HuH-7 (cell line): ENCODE measurements at places on chromosomes 16 and 17.
A peak's percentile ranks its signal among the peaks of the same experiment; 100 is the strongest.

- DNase-seq = no peak
These were observed 6.0 kb downstream of the GGNBP2 start for GRCh38 chr17:36550491-36551417.

DNA sequence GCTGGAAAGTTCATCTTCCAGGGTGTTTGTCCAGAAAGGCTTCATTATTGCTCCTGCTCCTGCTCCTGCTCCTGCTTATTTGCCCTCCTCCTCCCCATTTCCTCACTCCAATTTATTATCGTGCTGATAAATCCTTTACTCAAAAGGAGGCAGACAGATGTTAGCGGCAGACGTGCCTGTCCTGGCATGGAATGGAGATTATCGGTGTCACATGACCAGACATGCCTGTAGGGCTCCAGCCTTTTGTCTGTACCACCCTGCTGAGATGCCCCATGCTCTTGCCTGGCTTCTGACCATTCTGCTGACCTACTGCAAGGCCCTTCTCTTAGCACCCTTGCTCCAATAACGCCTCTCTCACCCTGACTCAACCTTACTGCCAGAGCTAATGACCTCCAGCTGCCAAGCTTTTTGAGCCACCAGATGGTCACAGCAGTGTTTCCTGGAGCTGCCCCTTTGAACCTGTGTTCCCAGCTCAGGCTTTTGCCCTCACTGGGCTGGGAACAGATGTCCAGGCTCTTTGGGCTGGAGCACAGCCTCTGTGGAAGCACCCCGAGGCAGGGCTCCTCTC, 12.8 kb downstream of the DNAH9 start:
- DNase-seq = no peak

DNA sequence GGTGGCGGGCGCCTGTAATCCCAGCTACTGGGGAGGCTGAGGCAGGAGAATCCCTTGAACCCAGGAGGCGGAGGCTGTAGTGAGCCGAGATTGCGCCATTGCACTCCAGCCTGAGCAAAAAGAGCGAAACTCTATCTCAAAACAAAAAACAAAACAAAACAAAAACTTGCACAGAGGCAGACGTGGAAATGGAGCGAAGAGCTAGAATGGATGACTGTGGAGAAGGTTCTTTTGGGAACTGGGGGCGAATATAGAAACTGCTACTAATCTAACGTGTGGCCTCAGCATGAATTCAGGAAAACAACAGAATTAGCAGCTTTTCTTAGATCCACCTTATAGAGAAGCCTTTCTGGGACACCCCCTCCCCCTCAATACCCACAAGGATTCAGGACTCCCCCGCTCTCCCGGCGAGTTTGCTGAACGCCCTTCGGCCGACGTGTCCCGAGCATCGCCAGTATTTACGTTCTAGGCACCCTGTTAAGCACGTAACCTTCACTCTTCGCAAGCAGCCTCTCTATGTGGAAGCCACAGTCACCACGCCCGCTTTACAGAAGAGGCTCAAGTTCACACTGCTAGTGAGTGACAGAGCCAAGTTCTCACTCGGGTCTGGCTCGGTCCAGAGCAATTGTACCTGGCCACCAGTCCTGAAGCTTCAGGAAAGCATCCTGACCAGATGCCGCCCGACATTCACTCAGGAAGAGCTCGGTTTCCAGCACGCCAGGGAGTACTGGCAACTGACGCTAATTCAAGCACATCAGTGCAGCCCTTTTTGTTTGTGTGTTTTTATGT, 13.3 kb upstream of the ABR start:
- DNase-seq = no peak

GRCh38 chr16:87037012-87037411, 280.2 kb downstream of the C16orf95 start:
- no peak for DNase-seq

DNA sequence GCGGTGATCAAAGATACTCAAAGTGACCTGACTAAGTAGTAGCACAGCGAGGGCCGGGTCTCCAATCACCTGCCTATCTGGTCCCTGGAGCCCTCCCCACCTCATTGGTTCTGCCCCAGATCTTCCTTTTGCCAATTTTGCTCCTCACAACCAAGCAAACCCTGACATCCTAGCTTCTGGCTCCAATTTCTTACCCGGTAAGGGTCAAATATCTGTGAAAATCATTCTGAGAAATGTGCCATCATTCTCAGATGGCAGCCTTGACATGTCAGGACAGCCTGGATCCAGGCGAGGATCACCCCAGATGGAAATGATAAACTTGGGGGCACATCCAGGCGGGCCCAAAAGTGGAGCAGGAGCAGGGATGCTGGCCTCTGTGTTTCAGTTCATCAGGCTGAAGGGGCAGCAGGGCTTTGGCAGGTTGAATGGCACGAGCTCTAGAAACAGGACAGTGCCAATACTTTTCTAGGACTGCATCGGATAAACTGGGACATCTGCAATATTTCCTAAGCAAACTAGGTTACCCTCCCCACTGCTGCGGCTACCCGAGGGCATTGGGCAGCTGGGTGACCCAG, 83.9 kb downstream of the SHISA6 start:
- DNase-seq = no peak

- DNase-seq = no peak
These were observed 1.6 kb downstream of the TMC8 start for GRCh38 chr17:78132084-78132676.

GRCh38 chr17:43368740-43369506, 29.9 kb upstream of the ARL4D start:
- peak; percentile 80 for DNase-seq

DNA sequence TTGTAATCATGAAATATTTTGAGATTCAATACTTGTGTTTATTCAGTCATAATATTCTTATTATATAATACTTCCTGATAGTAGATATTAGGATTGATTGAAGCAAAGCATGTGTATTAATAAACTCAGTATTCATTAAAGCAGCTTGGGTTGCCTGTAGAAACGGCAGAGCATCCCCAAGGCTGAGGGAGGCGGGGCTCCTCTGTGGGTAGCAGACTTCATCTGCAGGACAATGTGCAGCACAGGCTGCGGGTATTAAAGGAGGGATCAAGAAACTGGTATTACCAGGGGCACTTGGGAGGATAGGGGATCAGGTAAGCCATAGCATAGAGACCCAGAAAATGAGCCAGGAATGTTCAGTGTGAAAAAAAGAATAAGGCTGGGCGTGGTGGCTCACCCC, 213.6 kb downstream of the PRKCA start:
- no peak for DNase-seq

GRCh38 chr17:2453325-2453724, 52.5 kb upstream of the MNT start:
- no peak for DNase-seq

GRCh38 chr16:28258567-28258966, 33.8 kb upstream of the SBK1 start:
- DNase-seq = no peak

GRCh38 chr17:34420254-34420766, 57.3 kb upstream of the CCL1 start:
- DNase-seq = peak; percentile 67

DNA sequence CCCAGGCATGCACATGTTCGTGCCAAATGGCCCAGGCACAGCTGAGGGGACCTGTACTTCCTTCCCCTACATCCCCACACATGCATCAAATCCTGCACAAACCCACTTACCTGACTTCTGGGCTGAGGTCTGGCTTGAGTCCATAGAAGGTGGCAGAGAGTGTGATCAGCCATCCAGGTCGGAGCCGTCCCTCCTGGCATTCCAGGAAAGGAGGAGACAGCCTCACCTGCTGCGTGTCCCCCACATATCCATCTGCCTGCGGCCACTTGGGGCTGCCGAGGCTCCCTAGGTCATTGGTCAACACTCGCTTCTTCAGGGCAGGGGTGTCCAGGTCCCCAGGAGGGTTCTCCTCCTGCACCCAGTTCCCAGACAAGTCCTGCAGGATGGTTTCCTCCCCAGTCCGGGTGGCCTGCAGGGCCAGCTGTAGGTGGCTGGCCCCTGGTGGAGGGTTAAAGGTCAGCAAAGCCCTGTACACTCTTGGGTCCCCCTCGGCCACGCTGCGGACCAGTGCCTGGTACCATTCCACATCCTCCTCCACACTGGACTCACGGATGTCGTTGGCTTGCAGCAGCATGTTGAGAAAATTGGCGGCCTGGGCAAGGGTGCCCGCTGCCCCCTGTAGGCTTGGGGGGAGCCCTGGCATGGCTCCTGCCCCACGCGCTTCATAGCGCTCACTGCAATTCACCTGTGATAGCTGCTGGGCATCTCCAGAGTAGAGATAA, 709 bp downstream of the GPR179 start:
- no peak for DNase-seq

- no peak for DNase-seq
These were observed 18.6 kb upstream of the CLTC start for GRCh38 chr17:59601130-59601529.

DNA sequence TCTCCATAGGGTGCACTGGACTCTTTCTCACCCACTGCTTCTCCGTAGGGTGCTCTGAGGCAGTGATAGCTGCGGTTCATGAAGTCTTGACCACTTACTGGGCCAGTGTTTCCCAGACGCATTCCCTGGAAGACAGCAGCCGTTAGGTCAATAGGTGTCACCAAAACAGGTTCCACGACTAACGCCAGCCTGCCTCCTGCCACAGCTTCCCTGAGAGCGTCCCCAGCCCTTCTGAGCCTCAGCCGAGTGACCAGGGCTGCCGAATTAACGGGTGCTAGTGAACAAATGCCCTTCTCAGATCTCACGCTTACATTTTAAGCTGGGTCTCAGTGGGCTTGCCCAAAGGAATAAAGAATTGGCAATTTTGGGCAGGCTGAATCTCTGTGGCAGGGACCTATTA, 188.7 kb upstream of the TNRC6C start:
- no peak for DNase-seq

- DNase-seq = no peak
These were observed 91.8 kb downstream of the RGS9 start for GRCh38 chr17:65228734-65229620.

DNA sequence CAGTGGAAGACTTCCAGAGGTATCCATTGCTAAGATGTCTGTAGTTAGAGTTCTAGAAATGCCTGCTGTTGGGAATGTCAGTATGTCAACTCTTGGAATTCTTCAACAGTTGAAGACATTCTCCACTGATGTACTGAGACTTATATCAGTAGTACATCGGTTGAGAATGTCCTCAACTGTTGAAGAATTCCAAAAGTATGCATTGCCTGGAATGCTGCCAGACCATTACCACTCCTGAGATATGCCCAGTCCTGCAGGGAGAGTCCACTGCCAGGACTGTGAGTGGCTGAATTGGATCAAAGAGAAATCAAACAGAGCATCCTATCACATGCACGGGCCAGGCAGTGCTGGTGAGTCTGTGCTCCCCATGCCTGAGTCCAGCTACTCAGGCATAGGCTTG, 42.0 kb downstream of the IL21R start:
- no peak for DNase-seq

GRCh38 chr17:49393491-49394255, 21.0 kb downstream of the PHB1 start:
- no peak for DNase-seq

DNA sequence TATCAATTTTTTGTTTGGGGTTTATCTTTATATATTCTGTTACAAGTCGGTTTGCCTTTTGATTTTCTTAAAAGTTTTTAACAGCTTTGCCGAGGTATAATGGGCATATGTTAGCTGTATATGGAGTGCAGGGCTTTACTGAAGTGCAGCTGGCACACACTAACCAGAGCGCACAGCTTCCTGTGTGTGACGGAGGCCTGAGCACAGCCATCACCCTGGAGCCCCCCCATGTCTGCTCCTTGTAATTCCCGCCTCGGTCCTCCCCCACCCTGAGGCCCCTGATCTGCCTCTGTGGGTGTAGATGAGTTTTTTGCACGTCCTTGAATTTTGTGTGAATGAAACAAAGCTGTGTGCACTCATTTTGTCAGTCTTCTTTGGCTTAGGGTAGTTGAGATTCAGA, 60.1 kb upstream of the ZNF750 start:
- no peak for DNase-seq

GRCh38 chr16:976389-976931, 5.1 kb upstream of the SOX8 start:
- no peak for DNase-seq

GRCh38 chr17:10051112-10051511, 146.0 kb upstream of the RCVRN start:
- no peak for DNase-seq

- DNase-seq = no peak
These were observed 1.7 kb upstream of the IL17C start for GRCh38 chr16:88636488-88637265.

DNA sequence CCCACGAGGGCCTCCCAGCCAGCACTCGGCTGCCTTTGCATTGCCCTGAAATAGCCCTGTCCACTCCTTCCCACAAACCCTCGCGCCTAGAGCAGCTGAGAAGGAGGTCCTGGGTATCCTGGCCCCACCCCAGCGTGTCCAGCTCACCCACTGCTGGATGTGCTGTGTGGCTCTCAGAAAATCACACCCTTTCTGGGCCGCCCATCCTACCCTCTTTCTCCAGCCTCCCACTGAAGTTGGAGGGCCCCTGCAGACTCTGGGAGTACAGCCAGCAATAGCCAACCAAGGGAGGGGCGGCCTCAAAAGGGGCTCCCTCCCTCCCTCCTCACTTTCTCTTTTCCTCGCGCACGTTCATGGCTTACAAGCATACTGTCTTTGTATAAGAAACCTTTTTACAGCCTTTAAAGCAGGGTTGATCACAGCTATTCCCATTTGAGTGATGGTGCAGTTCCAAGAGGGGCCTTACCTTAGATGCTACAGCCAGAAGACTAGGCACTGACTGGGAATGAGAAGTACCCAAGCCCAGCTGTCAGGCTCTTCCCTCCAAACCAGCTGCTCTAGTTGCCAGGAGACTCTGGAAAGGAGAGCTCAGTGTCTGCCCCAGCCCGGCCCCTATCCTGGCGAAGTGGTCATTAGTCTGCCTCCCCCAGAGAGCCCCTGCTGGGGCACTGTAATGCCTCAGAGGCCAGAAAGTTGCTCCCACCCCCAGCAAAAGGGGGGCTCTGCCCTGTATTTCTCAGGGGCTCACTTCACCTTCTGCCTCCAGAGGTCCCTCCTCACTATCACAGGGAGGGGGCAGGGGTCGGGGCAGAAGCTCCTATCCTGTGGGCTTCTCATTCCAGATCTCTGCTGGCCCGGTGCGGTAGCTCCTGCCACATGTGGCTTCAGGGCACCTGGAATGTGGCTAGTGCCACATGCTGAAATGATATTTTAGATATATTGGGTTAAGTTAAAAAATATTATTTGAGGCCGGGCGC, 38.1 kb downstream of the DCAKD start:
- DNase-seq = no peak

- DNase-seq = no peak
These were observed 28.9 kb upstream of the CMIP start for GRCh38 chr16:81415751-81416150.

DNA sequence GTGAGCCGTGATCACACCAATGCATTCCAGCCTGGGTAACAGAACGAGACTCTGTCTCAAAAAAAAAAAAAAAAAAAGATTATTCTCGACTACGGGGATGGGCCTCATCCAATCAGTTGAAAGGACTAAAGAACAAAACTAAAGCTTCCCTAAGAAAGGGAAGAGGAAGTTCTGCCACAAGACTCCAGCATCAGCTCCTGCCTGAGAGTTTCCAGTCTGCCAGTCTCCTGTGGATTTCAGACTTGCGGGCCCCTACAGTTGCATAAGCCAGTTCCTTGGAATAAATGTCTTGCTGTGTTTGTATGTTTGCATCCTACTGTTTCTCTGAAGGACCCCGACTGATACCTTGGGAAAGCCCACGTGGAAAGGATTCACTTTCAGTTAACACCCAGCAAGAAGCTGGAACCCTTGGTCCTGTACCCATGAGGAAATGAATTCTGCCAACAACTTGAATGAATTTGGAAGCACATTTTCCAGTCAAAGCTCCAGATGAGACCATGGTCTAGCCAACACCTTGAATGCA, 26.3 kb upstream of the FZD2 start:
- DNase-seq = no peak

GRCh38 chr16:2425008-2425518, 4.2 kb upstream of the CCNF start:
- no peak for DNase-seq

- DNase-seq = no peak
These were observed 6.7 kb downstream of the NDUFAF8 start for GRCh38 chr17:81245665-81246342.
